ENCODE measurements at places on chromosomes 3 and 15.

DNA sequence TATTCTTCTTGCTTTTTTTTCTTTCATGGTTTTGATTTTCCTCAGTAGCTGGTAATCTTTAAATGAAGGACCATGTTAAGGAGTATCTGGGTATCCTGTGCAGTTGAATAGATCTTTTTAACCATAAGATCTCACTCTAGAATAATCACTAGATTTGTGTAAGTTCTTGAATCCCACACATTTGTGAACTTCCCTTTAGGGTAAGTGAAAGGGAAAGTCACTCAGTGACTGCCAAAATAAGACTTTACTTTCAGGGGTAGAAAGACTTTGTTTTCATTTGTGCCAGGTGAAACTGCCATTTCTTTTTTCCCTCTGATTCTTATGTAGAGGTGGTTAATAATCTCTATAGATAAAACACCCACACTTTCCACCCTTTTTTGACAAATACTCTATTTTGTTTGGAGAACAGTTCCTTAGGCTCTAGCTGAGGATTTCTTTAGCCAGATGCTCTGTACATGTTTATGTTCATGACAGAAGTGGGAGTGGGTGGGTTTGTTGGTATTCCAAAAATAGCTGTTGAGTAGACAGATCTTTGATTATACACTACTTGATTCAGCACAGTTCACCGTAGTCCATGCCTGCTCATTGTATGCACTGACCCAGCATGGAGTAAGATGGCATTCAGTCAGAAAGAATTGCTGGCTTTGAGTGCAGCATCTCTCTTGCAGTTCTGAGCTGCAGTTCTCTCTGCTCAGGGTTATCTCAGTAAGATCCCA lies 28.5 kb downstream of the LRRC49 start:
- no peak for DNase-seq

- DNase-seq, result no peak
Observed at GRCh38 chr3:197343656-197344408, 45.4 kb upstream of the DLG1 start.

- no peak for DNase-seq
Observed at GRCh38 chr3:37279856-37280255, 105.5 kb upstream of the LRRFIP2 start.

DNA sequence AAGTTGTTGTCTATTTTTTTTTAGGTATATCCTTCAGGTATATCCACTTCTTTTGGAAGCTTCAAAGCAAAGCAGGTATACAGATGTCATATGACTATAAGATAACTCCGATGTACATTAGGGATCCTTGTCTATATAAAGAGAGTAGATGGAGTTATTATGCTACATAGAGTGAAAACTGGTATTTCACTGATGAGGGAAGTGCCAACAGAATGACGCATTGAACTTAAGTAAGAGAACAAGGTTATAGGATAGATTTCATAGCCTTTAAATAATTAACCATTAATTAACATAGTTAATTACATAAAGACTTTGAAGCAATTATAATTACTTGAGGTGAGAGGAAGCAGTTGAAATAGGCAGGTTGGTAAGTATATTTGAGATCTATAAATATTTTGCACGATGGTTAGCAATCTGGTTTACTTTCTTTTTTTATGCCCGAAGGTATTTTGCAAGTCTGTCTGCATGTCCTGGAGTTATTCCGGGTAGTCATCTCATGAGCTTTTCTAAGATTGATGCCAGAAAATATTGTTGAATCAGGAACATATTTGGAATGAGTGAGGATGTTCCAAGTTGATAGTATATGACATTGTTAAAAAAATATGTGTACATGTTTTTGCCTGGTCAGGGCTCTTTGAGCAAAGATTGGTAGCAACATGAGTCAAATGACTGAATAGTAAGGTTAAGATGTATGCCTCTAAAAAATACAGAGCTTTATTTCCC lies 299.5 kb upstream of the KCNMB2 start:
- DNase-seq, result no peak

- DNase-seq, result no peak
Observed at GRCh38 chr15:32636908-32637567, 4.5 kb upstream of the SCG5 start.

- DNase-seq, result no peak
Observed at GRCh38 chr15:90960298-90961091, 5.8 kb downstream of the RCCD1 start.

- no peak for DNase-seq
Observed at GRCh38 chr15:69592954-69593353, 140.3 kb downstream of the RPLP1 start.
